ENCODE measurements at places on chromosomes 3 and 15.

DNA sequence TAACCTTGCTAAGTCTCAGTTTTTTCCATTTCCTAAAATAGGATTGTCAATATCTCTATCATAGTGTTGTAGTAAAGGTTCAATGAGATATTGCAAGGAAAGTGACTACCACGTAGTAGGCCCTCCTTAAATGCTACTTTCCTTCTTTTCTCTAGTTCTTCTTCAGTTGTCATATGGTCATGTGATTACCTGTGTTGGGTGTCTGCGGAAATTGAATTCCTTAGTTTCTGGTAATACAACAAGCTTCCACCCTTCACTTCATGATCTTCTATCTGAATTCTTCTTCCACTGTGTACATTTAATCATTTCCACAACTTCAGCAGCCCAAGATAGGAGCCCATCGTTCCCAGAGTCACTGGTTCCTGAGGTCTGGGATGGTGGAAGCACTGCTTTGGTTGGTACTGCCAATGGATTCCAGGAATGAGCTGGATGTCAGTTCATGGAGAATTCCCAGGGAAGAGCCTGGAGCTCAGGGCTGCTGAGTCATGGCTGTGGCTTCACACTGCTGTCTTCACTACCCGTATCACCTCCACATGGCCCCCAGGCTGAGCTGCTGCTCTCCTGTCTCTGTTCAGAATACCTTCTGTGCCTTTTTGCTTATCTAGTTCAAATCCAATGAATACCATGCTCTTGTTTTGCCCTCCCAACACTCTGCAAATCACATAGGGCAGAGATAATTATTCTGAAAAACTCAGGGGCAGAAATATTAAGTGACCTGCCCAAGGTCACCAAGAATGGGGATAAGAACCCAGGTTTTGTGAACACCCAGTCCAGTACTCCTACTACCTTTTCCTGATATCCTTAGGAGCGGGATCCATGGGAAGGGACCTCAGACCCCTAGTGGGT lies 98.6 kb downstream of the RPL39L start:
- no peak for DNase-seq

- DNase-seq, result no peak
These were observed 426.7 kb downstream of the LPP start for GRCh38 chr3:188580659-188581058.

- DNase-seq, result no peak
These were observed 8.3 kb downstream of the EXOSC7 start for GRCh38 chr3:44984335-44984734.

DNA sequence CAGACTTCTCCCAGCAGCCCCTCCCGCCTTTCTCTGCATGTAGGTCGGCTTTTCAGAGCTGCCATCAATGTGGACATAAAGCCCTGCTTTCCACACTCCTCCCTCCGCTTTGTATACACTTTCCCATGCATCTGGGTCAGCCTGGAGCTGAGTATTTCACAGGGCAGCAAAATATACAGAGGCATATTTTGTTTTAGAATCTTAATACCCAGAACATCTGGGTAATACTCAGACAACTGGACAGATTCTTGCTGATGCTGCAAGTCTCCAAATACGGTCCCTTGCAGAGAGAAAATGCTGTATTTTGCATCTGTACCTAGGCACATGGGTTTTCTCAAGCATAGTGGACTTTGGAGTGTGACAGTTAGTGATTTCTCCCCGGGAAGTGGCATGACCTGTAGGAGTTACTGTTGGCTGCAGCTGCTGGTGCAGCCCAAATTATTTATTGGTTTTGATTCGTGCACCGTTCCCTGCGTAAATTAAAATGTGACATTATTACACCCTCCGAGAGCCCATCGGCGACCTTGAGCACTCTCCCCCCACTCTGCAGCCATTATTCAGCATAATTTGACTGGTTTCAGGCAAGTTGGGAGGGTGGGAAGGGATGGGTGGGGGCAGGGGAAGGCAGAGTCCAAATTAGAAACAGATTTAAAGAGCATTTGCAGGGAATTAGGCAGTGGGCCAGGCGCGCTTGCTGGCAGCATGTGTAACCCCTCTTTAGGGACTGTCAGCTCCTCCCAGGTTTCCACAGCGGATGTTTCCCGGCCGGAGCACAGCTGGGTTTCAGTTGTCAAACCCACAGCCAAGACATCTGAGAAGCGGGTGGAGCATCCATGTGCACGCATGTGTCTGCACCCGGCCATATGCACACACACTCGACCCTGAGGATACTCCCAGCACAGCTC lies 100.8 kb downstream of the CPN2 start:
- DNase-seq, result no peak

DNA sequence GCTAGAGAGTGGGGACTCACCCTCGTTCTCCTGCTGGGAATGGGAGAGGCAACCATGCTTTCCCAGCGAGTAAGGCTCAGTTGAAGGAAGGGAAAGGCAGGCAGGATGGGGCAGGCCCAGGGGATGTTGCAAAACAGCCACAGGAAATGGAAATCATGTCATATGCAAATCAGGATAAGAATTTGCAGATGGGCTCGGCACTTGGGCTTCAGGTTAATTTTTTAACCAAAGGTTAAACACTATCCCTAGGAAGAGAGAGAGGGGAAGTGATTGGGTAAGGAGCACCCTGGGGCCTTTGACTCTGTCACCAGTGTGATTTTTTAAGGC lies 14.6 kb upstream of the PLA2G4E start:
- peak; percentile 25 for DNase-seq

DNA sequence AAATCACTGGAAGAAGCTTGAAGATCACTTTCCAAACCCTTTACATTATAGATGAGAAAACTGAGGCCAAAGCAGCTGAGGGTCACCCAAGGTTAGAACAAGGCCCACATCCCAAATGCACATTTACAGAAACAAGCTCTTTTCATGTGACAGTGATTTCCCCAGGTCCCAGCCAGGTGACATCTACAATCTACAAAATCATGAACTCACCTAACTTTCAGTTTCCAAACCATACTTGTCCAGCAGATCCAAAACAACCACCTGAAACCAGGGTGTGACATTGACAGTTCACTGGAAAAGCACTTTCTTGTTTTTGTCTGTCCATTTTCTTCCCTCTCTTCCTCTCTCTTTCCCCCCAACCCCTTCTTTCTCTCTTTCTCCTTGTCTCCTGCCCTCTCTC lies 132.2 kb upstream of the PRICKLE2 start:
- peak; percentile 88 for DNase-seq

- no peak for DNase-seq
These were observed 1.4 kb downstream of the MGLL start for GRCh38 chr3:127820826-127821313.

- DNase-seq, result no peak
These were observed 41.5 kb downstream of the SPRED1 start for GRCh38 chr15:38294126-38294525.

- no peak for DNase-seq
These were observed 107.2 kb upstream of the ALDH1A3 start for GRCh38 chr15:100772478-100772877.

DNA sequence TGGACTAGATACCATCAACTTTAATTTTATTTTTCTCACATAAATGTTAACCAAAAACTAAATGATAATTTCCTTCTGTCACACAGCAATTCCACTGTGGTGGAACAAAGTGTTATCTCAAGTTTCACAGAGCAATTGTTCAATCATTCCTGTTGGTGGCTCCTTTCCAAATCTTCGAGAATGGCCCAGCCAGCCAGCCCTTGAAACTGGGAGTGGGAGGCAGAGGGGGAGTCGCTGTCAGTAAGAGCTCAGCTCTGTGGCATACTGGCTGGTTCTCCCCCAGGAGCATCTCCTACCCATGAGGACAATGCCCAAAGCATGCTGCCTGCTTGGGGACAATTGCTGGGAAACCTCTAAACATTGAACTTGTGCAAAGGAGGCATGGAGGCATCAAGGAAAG lies 47.7 kb downstream of the MECOM start:
- no peak for DNase-seq

- DNase-seq, result no peak
These were observed 23.6 kb upstream of the BSN start for GRCh38 chr3:49530701-49531100.

Data from MM.1S (cell line).